ENCODE measurements at places on chromosomes 11 and 22.

DNA sequence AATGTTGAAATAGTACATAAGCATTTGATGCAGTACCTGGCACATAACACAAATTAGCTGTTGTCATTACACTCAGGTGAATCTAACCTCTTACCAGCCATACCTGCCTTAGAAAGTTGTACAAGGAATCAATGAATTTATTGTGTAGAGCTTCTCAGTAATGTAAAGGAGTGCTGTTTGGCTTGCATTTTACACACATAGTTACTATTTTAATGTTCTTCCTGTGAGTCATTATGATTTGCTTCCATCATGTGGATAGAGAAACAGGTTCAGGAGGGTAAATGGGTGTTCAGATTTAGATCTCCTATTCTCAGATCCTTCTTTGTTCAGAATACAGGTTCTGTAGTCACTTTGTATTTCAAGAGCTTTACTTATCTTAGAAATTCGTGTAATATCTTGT is 27.6 kb upstream of the RCE1 start:
- DNase-seq: no peak

GRCh38 chr11:61609980-61610366 is 29.1 kb upstream of the SYT7 start:
- no peak for DNase-seq

DNA sequence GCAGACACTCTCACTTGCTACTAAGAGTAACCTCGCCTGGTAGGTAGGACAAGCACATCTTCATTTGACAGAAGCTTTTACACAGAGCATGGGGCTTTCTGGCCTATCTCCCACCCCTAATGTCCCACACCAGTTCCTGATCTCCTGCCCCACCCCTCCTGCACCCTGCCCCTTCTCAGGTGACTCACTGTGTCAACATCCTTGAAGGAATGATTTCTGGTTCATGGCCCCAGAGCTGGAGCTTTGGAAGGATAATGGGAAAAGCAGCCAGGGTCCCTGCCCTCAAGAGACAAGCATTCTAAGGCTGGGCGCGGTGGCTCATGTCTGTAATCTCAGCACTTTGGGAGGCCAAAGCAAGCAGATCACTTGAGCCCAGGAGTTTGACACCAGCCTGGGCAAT is 47.2 kb downstream of the LRFN4 start:
- DNase-seq: no peak

DNA sequence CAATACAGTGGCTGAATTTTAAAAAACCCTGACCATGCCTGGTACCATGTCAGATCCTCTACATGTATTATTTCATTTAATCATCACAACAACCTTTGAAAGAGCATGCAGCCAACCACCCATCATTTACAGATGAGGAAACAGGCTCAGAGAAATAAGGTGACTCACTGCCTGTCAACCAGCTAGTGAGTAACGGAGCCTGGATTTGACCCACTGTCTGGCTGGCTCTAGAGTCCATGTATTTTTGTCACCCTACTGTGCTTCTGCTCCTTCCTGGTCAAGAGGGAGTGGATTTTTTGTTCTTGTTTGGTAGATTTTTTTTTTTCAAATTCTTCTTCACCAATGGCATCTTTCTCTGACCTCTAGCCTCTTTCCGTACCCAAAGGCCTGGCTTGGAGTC is 77.4 kb downstream of the CWC15 start:
- DNase-seq: no peak

- DNase-seq: no peak
These were observed 32.2 kb upstream of the A4GALT start for GRCh38 chr22:42752912-42753311.

GRCh38 chr22:31604746-31605705 is 57.0 kb downstream of the PISD start:
- no peak for DNase-seq

- DNase-seq: no peak
These were observed 35.3 kb upstream of the LRRC4C start for GRCh38 chr11:41494716-41495115.

GRCh38 chr11:93694109-93694508 is 32.6 kb downstream of the CEP295 start:
- DNase-seq: no peak

DNA sequence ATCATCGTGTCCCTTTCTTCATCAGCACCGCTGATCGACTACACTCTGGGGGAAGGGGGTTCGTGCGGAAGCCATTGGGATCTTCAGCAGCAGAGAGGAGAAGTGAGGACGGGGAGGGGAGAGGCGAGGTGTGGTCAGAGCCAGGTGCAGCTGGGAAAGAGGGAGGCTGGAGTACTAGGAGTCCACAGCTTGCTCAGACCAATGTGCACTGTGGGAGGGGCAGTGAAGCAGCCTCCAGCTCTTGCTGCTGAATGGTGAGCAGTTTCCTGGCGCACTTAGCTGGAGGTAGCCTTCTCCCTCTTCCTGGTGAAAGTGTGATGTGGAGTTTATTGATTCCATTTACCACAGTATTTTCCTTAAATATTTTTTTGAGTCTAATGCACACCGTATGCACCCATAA is 99.0 kb upstream of the NECTIN1 start:
- DNase-seq: no peak

- no peak for DNase-seq
These were observed 20.0 kb downstream of the PPFIA1 start for GRCh38 chr11:70290361-70291065.

GRCh38 chr11:2149864-2150847 is 10.9 kb downstream of the INS start:
- no peak for DNase-seq

Data from cortex of kidney (tissue), 1 donor.